ENCODE measurements at places on chromosomes 4 and X.

- DNase-seq: no peak
Observed at GRCh38 chr4:151808542-151808941, 47.7 kb upstream of the GATB start.

DNA sequence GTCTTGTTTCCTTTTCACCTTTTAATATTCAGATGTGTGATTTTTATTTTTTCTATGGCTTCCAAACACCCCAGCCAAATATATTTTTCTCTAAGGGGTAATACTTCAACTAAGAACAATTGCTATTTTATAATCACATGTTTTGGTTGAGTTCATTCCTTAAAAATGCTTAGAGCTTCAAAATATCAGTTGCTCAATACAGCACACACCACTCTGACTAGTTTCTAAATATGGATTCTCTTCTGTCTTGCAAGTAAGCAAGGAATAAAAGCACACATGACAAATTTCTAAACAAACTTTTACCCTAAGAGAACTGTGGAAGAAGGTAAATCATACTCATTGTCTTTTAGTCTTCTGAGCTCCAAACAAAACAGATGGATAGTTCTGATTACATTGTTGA, 27.2 kb downstream of the ANTXR2 start:
- DNase-seq: no peak

DNA sequence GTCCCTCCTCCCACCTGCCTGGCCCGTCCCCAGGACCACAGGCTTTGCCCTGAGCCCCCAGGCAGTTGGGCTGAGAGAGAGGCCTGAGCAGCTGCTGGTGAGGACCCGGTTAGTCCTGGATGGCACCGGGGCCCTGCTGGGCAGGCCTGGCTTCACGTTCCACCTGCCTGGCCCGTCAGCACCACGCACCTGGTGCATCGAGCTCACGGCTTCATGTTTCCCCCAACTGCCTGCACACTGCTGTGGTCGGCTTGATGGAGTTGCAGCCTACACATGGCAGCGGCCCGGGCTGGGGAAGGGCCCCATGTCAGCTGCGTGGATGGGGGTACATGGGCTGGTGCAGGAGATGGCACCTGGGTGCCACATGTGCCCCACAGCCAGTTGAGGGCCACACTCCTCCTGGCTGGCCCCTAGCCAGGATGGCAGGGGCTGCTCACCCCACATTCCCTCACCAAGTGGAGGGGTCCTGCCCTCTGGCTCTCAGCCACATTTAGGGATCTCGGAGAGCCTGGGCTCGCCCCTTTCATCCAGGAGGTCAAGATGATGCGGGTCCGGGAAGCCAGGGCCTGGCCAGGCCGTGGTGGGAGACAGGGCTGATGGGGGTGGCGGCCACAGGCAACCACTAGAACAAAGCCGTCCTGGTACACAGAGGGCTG, 28.5 kb downstream of the NKX1-1 start:
- no peak for DNase-seq

- DNase-seq: no peak
Observed at GRCh38 chr4:4820261-4820660, 39.2 kb upstream of the MSX1 start.

GRCh38 chr4:26468283-26468949, 21.9 kb downstream of the CCKAR start:
- DNase-seq: no peak

- no peak for DNase-seq
Observed at GRCh38 chr4:28278676-28279075, 1418.0 kb downstream of the STIM2 start.

DNA sequence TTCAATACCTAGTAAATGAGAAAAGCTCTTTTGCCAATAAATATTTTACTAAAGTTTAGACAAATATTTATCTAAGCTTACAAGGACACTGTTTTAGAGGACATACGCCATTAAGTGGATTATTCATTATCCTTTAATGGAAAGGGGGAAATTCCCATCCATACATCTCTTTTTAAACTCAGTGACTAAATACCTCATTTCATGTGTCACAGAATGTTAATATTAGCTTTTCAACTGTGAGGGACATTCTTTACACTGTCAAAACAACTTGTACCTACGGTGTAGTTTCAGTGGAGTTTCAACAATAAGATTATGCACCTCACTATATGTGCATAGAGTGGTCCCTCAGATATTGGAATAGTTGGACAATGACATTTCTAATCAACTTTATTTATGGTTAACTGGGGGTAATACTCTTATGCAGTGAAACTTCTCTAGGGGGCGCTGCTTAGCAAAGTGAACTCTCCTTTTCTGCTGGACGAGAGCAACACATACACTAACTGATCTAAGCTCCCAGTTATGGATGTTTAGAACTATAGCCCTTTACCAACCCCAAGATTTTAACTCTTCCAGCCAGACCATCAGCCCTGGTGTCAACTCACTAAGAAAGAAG, 9.7 kb downstream of the HS6ST2 start:
- no peak for DNase-seq

DNA sequence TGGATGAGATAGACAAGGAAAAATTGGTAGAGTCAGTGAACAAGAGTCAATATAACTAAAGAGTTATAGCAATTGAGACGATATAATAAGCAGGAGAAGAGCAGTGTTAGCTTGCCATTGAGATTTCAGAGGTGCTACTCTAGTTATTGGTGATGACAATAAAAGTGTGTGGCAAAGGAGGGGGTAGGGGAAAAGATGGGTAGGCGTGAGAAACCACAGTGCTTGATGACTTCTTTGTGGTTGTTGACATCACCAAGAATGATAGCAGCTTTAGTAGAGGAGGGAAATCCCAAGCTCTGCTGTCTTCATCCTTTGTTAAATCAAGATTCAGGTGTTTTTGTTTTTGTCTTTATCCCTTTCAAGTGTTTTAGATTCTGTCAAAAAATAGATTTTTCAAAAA, 179.9 kb upstream of the PPP3CA start:
- no peak for DNase-seq

GRCh38 chrX:74465424-74465823, 44.1 kb downstream of the SLC16A2 start:
- DNase-seq: no peak

GRCh38 chrX:84118769-84119168, 69.2 kb downstream of the RPS6KA6 start:
- no peak for DNase-seq

GRCh38 chr4:78818530-78819079, 42.5 kb downstream of the BMP2K start:
- no peak for DNase-seq

GRCh38 chr4:80726471-80726870, 304.0 kb upstream of the BMP3 start:
- DNase-seq: no peak

Data from keratinocyte (primary cell).